ENCODE measurements at places on chromosomes 1 and 21. TPM values are rescaled to one million over a fixed set of nuclear protein-coding genes. Genes with fewer than 3 reads are reported as not detected.

The ZBTB8A gene
- total RNA-seq, result 4.3 TPM

The LRRC71 gene
- total RNA-seq, result not detected

The PLA2G2D gene
- not detected for total RNA-seq

The MAN1C1 gene
- total RNA-seq, result 1.5 TPM

The PLA2G4A gene
- 67.5 TPM for total RNA-seq
